Kidney (tissue), 22 donors: ENCODE measurements at places on chromosomes 4 and X. TPM values are rescaled to one million over a fixed set of nuclear protein-coding genes. Genes with fewer than 3 reads are reported as not detected.

The TKTL2 gene
- total RNA-seq: not detected

The FAM47A gene
- not detected for total RNA-seq

The STATH gene
- total RNA-seq: not detected

The EVC2 gene
- total RNA-seq: 8.7 TPM

The CENPI gene
- 0.66 TPM for total RNA-seq

The OFD1 gene
- 42.0 TPM for total RNA-seq

The IQSEC2 gene
- 20.9 TPM for total RNA-seq

GRCh38 chrX:33204889-33205288 lies 6.5 kb downstream of the DMD start:
- DNase-seq: no peak

- no peak for DNase-seq
Measured at GRCh38 chrX:1172496-1172895, 40.0 kb downstream of the CRLF2 start.

DNA sequence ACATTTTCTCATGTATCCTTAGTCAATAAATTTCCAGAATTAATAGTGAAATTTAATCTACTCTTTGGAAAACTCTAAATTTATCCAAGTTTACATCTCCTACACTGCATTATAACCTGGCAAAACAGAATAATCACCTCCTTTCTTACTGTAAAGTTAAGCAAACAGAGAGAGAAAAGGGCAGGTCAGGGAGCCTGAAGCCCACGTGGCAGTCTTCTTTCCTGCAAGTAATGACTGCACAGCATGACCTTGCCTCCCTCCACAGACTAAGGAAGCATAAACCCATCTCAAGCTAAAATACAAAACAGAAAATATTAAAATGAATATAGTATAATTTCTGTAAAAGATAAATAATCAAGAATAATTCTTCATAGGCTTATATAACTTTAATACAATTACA lies 1153.0 kb downstream of the C4orf33 start:
- DNase-seq: no peak

- no peak for DNase-seq
Measured at GRCh38 chr4:159273141-159273438, 170.2 kb downstream of the RAPGEF2 start.

DNA sequence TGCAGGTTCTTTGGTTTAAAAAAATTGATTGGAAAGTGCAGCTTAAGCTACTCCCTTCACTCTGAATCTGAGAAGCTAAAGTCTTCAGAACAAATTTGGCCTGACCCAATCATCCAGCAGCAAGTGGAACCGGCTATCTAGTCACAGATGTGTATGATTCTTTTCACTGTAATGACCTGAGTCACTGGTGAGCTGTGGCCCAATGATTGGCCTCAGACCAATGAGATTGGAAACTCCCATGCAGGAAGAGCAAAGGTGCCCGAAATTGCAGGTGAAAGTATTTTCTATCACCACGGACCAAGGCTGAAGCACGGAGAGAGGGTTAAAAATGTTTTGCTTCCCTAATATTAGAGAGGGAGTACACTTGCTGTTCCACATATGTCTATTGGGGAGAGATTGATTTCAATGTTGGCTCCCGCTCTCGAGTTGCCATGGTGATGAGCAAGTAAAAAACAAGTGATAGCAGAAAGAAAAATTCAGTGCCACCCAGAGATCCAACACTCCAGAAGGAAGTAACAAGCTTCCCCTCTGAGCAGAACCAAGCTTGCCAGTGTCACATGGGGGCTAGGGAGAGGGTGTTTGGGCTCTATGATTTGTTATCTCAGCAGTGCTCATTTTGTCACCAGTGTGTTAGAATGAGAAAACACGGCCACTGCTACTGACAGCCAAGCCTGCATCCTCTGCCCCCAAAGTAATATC lies 11.2 kb downstream of the RIPPLY1 start:
- DNase-seq: no peak

- no peak for DNase-seq
Measured at GRCh38 chr4:114373508-114373907, 225.1 kb upstream of the UGT8 start.

GRCh38 chr4:66489783-66490452 lies 819.6 kb upstream of the EPHA5 start:
- DNase-seq: no peak

DNA sequence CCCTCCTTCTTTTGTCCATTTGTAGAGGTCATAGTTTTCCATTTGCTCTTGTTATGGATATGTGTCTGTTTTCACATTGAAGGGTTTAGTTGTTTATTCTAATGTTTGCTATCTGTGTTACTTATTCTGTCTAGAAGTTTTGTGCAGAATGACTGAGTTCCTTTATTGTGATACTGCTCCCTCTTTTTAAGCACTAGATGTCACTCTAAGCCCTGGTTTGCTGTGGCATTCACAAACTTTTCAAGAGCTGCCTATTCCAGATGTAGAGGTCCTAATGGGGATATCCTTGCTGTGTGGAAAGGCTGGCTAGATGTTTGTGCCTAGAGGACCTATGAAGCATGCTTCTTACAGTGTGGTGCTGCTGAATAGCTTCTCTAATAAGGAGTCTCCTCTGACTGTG lies 338.6 kb downstream of the SPIN4 start:
- no peak for DNase-seq

DNA sequence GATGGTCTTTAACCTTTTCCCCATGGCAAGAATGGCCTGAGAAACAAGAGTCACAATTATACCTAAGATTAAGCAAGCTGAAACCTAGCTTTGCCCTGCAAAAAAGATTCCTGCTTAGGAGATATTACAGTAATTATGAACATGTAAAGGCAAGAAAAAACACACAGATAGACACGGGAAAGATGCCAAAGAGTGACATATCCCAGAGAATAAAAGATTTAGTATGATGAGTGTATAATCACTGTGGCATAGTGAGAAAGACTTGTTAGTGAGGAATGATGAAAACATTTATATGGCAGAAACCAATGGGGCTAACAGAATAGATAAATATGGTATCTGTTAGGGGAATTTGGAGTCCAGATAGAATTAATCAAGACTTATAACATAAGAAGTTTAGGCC lies 29.6 kb upstream of the TASL start:
- DNase-seq: no peak
